Fibroblast of lung (primary cell): ENCODE measurements at places on chromosomes 6 and 20. TPM values are rescaled to one million over a fixed set of nuclear protein-coding genes. Genes with fewer than 3 reads are reported as not detected.

CTSA gene
- total RNA-seq, result 104 and 116 TPM in 2 replicates

KCNQ2 gene
- not detected in 2 replicates for total RNA-seq

LY6G6C gene
- total RNA-seq, result not detected in 2 replicates

DNA sequence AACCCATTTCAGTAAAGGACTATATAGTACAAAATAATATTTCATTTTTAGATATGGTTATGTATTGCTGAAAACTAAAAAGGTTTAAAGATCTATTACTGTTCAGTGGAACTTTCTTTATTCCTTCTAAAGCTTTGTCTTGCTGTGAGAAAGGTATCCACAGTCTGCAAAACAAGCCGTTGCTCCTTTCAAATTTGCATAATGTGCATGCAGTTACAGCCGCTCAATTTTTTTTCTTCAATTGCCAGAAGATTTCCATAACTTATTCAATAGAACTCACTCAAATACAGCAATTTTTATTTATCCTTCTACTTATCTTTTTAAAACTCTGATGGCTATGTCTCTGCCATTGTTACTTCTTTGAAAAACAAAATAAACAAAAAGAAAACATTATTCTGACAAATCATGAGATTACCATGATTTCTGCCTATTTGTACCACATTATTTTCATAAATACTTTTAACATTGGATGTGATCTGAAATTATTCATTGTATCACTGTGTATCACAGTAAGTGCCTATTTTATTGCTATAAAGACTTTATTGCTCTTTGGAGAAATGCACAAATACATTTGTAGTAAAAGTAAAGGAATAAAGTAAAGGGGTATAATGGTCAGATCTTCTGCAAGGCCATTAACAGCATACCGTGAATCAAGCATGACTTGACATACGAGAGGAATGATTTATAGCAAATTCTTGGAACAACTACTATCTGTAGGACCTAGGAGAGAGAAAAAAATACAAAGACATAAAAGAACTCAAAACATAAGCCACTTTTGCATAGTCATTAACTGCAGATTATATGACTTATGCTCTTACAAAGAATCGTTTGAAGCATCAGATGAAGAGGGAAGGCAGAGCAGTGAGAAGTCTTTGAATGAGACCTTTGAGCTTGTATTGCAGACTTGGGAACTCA is 29.6 kb upstream of the HBS1L start:
- DNase-seq, result no peak

DNA sequence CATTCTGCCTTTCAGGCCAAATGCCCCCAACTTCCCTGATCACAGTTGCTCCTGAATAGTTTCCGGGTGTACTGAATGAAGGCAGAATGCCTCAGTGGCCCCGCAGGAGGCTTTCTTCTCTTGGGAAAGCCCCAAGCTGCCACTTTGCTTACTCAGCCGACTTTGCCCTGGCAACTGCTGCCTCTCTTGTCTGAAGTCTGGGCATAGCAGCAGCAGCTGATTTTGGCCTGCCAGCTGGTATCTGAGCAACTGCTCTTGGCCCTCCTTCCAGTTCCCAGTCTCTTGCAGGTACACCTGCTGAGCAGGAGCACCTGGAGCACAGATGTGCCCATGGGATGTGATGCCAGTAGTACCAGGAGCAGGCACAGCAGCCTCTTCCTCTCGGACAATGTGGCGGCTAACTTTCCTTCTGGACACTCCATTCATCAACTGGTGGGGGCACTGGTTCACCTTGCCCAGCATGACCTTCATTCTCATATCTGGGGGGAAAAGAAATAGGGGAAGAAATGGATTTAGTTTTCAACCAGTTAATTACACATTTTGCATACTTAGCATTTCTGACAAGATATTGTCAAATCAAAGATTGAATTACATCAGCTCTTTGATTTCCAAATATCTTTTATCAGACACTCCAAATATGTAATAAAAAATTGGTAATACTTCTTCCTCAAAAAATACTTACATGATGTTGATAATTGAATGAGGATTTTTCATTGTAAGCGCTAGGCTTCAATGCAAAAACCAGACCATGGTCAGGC is 468.2 kb downstream of the PKHD1 start:
- no peak for DNase-seq

DNA sequence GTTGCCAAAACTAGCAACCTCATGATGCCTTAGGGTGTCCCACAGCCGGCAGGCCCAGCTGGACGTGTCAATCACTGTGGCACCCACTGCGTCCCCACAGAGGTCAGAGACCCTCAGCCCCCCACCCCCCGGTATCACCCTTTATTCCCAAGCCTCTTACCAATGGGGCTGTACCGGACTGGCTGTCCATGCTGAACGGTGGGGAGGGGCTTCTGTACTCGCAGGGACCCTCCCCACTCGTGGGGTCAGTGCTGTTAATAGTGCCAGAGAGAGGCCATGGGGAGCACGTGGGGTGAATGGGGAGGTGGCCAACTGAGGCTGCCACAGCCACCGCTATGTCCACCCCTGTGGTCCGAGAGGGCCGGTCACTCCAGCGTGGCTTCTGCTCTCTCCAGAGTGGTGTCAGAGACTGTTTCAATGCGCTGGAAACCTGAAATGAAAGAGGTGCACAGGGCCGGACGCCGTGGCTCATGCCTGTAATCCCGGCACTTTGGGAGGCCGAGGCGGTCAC is 68.6 kb downstream of the THBS2 start:
- DNase-seq, result no peak

TBC1D22B gene
- total RNA-seq, result 8.2 and 9.7 TPM in 2 replicates

ZSCAN23 gene
- total RNA-seq, result 4.9 and 5.1 TPM in 2 replicates

PACRG gene
- 0.26 and 0.66 TPM in 2 replicates for total RNA-seq

MC3R gene
- total RNA-seq, result not detected in 2 replicates

- DNase-seq, result no peak
These were observed 63.8 kb downstream of the ADTRP start for GRCh38 chr6:11714798-11715285.

RBBP8NL gene
- not detected in 2 replicates for total RNA-seq
